ENCODE measurements at places on chromosomes 5 and 9.
A peak's percentile ranks its signal among the peaks of the same experiment; 100 is the strongest.

DNA sequence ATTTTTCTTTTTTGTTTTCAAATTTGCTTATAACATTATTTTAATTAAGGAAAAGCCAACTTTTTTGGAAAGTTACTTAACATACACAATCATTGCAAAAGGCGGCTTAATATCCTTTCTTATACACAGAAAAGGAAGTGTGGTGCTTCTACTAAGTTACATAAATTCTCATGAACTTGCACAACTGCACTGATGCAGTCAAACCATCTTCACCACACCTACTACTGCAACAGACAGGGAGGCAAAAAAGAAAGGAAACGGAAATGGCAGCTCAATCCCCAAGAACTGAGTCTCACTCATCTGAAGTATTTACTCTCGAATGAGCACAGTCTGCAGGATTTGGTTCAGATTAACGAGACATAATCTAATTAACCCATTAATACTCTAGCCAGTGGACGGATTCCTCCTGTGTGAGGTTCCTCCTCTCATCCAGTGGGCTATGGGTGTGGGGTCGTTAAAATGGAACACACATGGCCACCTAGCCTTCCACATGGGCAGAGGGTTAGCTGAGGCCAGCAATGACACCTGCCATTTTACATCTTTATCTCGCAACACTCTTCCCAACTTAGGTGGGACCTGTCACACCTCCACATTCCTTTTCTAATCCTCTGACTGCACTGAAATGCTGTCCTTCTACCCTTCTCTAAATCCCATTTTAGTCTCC is 30.0 kb downstream of the GOLM1 start:
- H3K4me1 ChIP-seq, result no peaks in the 10 kb centered on the region
- DNase-seq, result no peak
- H3K36me3 ChIP-seq, result peaks cover 10% of the 10 kb centered on the region
- no peak overlapping the region for H3K27ac ChIP-seq
- H3K27me3 ChIP-seq, result no peaks in the 10 kb centered on the region

DNA sequence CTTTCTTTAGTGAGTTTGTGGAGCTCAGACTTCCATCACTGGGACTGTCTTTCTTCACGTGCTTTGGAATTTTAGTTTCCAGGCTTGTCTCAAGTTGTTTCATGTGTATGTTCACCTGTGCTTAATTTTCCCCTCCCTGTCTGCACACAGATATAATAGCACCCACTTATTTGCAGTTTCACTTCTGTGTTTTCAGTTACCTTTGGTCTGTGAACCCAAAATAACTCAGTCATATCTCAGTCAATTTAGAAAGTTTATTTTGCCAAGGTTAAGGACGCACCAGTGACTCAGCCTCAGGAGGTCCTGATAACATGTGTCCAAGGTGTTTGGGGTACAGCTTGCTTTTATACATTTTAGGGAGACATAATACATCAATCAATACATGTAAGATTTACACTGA is 330.4 kb downstream of the ICE1 start:
- DNase-seq, result no peak
- no peak overlapping the region for H3K4me3 ChIP-seq
- H3K27ac ChIP-seq, result no peak overlapping the region

- H3K36me3 ChIP-seq, result no peaks in the 10 kb centered on the region
- H3K4me1 ChIP-seq, result peaks cover 3% of the 10 kb centered on the region
- no peak overlapping the region for H3K27ac ChIP-seq
- no peaks in the 10 kb centered on the region for H3K27me3 ChIP-seq
These were observed 539.6 kb downstream of the CCDC171 start for GRCh38 chr9:16092142-16093091.

DNA sequence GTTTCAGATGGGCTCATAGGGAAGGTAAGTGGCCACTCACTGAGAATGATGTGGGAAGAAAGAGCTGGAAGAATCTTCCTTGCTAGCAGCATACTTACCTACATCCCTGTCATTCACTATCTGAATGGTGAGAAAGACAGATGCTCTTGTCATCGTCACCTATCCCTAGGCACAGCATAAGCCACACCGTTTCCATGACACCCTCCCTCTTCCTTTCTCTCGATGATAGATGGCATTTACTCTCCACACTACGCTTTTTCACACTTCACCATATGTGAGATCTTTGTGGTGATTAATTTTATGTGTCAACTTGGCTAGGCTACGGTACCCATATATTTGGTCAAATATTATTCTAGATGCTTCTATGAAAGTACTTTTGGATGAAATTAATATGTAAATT is 44.4 kb upstream of the FER start:
- DNase-seq, result no peak
- H3K4me1 ChIP-seq, result no peaks in the 10 kb centered on the region
- no peak overlapping the region for H3K27ac ChIP-seq
- no peaks in the 10 kb centered on the region for H3K27me3 ChIP-seq

GRCh38 chr5:163377982-163378381 is 59.4 kb upstream of the CCNG1 start:
- H3K4me3 ChIP-seq, result no peak overlapping the region
- no peaks in the 10 kb centered on the region for H3K27me3 ChIP-seq
- H3K27ac ChIP-seq, result peak overlapping the region; percentile 2
- DNase-seq, result no peak

DNA sequence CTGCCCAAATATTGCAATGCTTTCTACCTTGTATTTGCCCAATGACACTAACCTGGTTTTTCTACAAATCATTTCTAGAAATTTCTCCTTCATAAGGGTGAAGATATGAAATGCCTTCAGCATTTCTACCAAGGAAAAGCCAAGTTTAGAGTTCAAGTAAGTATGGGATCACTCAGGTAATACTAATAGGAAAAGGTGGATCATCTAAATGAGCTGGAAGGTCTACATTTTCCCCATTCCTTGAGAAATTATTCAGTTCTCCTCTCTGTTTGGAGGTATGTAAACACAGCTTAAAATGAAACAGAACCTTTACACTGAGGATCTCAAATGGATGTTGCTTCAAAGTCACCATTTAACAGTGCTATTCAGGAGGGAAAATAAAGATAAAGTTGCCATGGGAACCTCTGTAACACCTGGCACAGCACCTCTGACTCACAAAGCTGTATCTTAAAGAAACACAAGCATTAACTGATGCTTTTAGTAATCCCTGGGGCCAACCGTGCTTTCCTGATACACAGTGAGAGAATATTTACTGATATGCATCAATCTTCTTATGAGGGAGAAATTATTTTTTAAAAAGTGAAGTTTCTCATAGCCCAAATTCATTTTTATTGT is 161.3 kb downstream of the DRD1 start:
- no peaks in the 10 kb centered on the region for H3K27me3 ChIP-seq
- H3K4me1 ChIP-seq, result no peaks in the 10 kb centered on the region
- H3K4me3 ChIP-seq, result no peak overlapping the region
- H3K27ac ChIP-seq, result no peak overlapping the region
- no peaks in the 10 kb centered on the region for H3K36me3 ChIP-seq

- no peaks in the 10 kb centered on the region for H3K27me3 ChIP-seq
- DNase-seq, result no peak
- H3K27ac ChIP-seq, result no peak overlapping the region
- H3K36me3 ChIP-seq, result no peaks in the 10 kb centered on the region
- H3K4me3 ChIP-seq, result no peak overlapping the region
These were observed 186.0 kb downstream of the NXNL2 start for GRCh38 chr9:88721025-88721424.

DNA sequence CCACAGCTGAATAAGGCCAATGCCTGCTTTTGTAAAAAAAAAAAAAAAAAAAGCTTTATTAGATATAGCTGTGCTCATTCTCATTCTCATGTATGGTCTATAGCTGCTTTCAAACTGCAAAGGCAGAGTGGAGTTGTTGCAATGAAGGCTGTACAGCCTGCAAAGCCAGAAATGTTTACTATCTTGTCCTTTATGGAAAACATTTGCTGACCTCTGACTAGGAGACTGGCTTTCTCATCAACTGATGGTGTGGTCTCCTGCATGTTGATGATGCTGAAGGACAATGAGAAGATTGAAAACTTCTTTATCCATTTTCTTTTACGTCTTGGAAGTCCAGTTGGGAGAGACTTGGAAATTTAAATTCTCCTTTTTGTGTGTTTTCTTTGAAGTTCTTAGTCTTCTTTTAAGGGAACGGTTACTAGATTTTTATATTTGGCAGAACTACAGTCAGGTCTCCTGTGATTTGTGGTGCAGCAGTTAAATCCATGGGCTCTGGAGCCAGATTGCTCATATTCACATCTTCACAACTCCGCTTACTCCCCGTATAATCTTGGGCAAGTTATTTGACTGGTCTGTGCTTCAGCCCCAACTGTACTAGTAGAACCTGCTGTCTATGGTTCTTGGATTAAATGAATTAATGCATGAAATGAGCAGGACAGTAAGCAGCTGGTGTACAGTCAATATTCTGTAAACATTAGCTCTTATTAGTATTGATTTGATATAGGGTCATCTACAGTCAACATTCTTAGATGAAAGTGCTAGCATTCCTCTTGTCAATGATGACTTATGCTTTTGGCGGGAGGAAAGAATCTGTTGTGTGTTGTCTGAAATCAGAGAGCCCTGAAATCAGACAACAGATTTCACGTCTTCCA is 39.7 kb upstream of the BASP1 start:
- H3K27ac ChIP-seq, result no peak overlapping the region
- H3K27me3 ChIP-seq, result no peaks in the 10 kb centered on the region
- no peaks in the 10 kb centered on the region for H3K36me3 ChIP-seq
- H3K4me3 ChIP-seq, result no peak overlapping the region

- no peak overlapping the region for H3K4me3 ChIP-seq
- no peaks in the 10 kb centered on the region for H3K36me3 ChIP-seq
- DNase-seq, result no peak
- H3K4me1 ChIP-seq, result no peaks in the 10 kb centered on the region
These were observed 228.9 kb downstream of the SH3GL2 start for GRCh38 chr9:17807613-17808282.

DNA sequence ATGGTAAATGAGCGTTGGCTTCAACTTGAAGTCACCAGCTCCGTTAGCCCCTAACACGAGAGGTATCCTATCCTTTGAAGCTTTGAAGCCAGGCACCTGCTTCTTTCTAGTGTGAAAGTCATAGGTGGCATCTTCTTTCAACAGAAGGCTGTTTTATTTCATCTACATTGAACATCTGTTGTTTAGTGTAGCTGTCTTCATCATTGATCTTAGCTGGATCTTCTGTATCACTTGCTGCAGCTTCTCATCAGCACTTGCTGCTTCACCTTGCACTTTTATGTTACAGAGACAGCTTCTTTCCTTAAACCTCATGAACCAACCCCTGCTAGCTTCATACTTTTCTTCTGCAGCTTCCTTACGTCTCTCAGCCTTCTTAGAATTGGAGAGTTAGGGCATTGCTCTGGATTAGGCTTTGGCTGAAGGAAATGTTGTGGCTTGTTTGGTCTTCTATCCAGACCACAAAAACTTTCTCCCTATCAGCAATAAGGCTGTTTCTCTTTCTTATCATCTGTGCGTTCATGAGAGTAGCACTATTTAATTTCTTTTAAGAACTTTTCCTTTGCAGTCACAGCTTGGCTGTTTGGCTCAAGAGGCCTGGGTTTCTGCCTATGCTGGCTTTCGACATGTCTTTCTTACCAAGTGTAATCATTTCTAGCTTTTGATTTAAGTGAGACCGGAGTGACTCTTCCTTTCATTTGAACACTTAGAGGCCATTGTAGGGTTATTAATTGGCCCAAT is 47.2 kb downstream of the PCSK5 start:
- H3K27ac ChIP-seq, result no peak overlapping the region
- H3K36me3 ChIP-seq, result peaks cover 19% of the 10 kb centered on the region
- no peak for DNase-seq
- H3K4me1 ChIP-seq, result no peaks in the 10 kb centered on the region
- H3K27me3 ChIP-seq, result no peaks in the 10 kb centered on the region

DNA sequence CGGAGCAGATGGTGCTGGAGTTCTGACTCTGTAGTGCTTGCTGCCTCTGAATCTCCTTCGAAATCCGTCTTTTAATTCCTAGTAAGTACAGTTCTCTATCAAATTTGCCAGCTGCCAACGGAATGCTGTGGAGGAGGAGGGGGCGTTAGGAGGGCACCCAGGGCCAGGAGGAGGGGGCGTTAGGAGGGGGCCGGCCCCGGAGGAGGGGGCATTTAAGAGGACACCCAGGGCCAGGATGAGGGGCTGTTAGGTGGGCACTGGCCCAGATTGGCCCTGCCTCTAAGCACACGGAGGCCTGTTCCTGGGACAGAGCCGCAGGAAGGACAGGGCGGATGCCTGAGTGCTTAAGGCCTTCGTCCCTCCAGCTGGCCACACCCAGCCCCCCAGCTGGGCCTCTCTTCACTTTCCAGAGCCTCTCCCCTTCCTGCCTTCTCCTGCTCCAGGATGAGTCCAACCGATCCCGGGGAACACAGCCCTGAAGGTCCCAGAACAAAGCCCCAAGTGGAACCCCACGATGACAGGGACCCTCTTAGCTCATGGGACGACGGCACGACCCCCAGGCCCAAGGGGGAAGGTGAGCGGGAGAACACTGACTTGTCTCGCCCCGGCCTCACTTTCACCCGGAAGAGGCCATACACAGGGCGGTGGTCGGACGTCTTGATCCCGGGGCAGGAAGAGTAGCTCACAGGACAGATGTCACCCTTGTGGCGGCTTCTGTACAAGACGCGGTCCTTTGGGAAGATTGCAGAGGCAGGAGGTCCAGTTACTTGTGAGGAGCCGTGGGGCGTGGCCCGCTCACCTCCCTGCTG is 9.8 kb downstream of the INPP5E start:
- DNase-seq, result no peak
- no peak overlapping the region for H3K4me3 ChIP-seq
- peaks cover 61% of the 10 kb centered on the region for H3K36me3 ChIP-seq
- no peaks in the 10 kb centered on the region for H3K4me1 ChIP-seq
- H3K27me3 ChIP-seq, result no peaks in the 10 kb centered on the region

- H3K36me3 ChIP-seq, result no peaks in the 10 kb centered on the region
- no peaks in the 10 kb centered on the region for H3K27me3 ChIP-seq
- H3K4me1 ChIP-seq, result no peaks in the 10 kb centered on the region
- no peak overlapping the region for H3K27ac ChIP-seq
- H3K4me3 ChIP-seq, result no peak overlapping the region
These were observed 11.3 kb upstream of the TMEM141 start for GRCh38 chr9:136779808-136780207.

DNA sequence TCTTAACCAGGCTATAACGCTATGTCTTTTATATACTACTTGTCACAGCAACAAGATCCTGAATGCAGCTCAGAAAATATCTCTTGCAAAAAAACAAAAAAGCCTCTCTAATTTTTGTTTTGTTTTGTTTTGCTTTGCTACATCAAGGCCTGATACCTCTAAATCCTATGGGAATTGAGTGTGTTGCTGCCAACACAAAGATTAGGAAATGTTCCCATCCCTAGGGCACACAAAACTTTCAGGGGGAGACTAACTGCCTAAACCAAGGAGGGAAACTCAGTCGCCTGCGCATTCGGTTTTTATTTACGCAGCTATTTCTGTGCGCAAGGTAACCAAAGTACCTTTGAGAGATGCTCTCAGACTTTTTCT is 1.7 kb downstream of the SSBP2 start:
- H3K27me3 ChIP-seq, result no peaks in the 10 kb centered on the region
- no peak overlapping the region for H3K27ac ChIP-seq
- H3K36me3 ChIP-seq, result no peaks in the 10 kb centered on the region
- DNase-seq, result no peak
- peaks cover 23% of the 10 kb centered on the region for H3K4me1 ChIP-seq

GRCh38 chr5:142861011-142861410 is 90.8 kb downstream of the ARHGAP26 start:
- H3K4me1 ChIP-seq, result peaks cover 6% of the 10 kb centered on the region
- no peak overlapping the region for H3K27ac ChIP-seq
- no peak overlapping the region for H3K4me3 ChIP-seq
- no peaks in the 10 kb centered on the region for H3K27me3 ChIP-seq
- DNase-seq, result no peak

- no peak overlapping the region for H3K4me3 ChIP-seq
- no peaks in the 10 kb centered on the region for H3K36me3 ChIP-seq
- no peak for DNase-seq
- no peaks in the 10 kb centered on the region for H3K4me1 ChIP-seq
- no peak overlapping the region for H3K27ac ChIP-seq
These were observed 28.8 kb downstream of the PPP2R2B start for GRCh38 chr5:146849694-146850303.

GRCh38 chr9:17229945-17230560 is 95.2 kb downstream of the CNTLN start:
- no peak for DNase-seq
- no peaks in the 10 kb centered on the region for H3K27me3 ChIP-seq
- H3K36me3 ChIP-seq, result no peaks in the 10 kb centered on the region

Measured in neuronal stem cell (in vitro differentiated cells).